ENCODE measurements at places on chromosomes 2 and 18.

DNA sequence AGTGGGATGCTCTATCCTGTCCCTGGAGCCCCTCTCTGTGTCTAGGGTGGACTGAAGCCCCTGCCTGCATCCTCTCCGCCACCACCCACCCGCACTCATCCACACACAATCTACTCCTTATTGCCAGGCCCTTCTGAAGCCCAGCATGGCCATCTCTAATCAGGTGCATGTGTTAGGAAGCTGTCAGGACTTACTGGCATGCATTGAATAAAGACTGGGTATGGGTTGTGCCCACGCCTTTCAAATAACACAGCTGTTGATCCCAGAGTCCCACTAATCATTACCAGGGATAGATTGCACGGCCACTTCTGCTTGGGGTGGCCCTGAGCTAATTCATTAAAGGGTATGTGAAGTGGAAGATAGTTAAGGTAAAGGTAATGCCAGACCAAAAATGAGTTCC, 88.4 kb downstream of the CABLES1 start:
- no peak for DNase-seq

- DNase-seq = no peak
Observed at GRCh38 chr2:15811367-15811766, 129.0 kb upstream of the MYCN start.

GRCh38 chr2:238505119-238505891, 78.6 kb downstream of the ASB1 start:
- no peak for DNase-seq

DNA sequence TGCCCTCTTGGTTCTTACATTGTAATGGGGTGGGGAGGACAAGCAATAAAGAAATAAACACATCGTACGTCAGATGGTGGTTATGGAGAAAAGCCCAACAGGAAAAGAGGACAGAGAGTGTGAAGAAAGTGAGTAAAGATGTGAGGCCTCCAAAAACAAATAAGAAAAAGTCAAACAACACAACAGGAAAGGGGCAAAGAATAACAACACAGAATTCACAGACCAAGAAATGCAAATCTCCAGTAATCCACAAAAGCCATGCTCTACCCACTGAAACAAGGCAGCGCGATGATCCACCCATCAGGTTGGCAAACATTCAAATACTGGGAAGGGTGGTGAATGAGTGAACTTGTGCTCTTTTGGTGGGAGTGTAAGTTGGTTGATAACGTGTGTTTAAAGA, 16.7 kb upstream of the DUSP2 start:
- no peak for DNase-seq

GRCh38 chr18:44636241-44636640, 44.4 kb upstream of the SETBP1 start:
- no peak for DNase-seq

GRCh38 chr2:10439971-10440370, 8.2 kb downstream of the ODC1 start:
- no peak for DNase-seq

DNA sequence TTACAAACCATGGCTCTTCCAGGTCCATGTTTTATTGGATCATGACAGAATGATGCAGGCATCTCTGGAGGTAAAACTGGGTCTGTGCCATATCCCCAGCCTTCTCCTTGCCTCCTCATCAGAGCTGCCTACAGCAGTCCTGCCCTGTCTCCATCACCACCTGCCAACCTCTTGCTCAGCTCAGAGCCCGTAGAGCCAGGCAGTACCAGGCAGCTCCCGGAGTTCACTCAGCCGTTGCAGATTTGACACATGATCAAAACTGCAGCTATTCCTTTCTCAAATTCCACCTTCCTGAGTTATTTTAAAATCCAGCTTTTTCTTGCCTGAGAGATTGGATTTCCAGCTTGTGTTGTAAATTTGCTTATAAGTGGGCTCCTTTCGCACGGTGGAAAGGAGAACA, 218.2 kb upstream of the CELF4 start:
- DNase-seq = no peak

Measured in NCI-H1930 (cell line).